Tibial nerve (tissue), 4 donors: ENCODE measurements at places on chromosomes 3 and 15.
A peak's percentile ranks its signal among the peaks of the same experiment; 100 is the strongest.

- DNase-seq = no peak
Measured at GRCh38 chr3:191555037-191555436, 94.1 kb downstream of the PYDC2 start.

GRCh38 chr15:90046289-90046688 lies 45.2 kb downstream of the ZNF710 start:
- no peak for DNase-seq

GRCh38 chr15:96339619-96340347 lies 9.3 kb downstream of the NR2F2 start:
- DNase-seq = no peak

GRCh38 chr3:143119974-143120715 lies 574 bp downstream of the CHST2 start:
- DNase-seq = no peak

GRCh38 chr3:11095932-11096265 lies 58.4 kb upstream of the HRH1 start:
- DNase-seq = no peak

GRCh38 chr15:39468331-39468730 lies 112.5 kb upstream of the THBS1 start:
- no peak for DNase-seq

- no peak for DNase-seq
Measured at GRCh38 chr15:58671186-58671585, 78.3 kb downstream of the ADAM10 start.

DNA sequence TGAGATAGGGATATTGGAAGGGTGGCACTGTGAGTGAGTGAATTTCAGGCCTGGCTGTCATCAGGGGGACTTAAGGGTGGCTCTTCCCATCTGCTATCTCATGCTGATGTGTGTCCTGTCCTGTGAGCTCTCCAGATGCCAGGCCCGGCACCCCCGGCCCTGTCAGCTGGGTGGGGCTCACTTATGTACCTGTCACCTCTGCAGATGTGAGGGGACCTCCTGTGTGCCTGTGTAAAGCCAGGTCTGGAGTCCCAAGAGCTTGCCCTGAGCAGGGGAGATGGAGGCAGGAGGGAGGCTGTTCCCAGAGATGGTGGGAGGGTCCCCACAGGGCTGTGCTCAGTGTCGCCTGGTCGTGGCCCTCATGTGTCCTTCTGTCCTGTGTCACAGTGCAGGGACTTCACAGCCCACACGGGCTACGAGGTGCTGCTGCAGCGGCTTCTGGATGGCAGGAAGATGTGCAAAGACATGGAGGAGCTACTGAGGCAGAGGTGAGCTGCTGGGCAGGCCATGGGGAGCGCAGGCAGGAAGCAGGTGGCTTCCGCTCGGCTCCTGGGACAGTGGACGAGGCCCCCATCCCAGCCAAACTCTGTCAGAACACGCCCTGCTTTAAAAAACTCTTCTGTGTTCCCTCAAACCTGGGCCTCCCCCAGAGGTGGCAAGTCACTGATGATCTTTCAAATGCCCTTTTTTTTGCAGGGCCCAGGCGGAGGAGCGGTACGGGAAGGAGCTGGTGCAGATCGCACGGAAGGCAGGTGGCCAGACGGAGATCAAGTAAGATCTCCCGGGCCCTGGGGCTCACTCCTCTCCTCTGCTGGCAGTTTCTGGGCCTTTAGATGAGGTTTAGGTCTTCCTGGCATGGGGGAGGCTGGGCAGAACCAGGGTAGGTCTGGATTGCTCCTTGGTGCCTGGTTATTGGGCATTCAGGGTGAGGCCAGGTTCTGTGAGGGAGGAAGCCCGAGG lies 23.1 kb downstream of the PSTPIP1 start:
- DNase-seq = no peak

- no peak for DNase-seq
Measured at GRCh38 chr3:152714507-152714906, 120.4 kb upstream of the P2RY1 start.

DNA sequence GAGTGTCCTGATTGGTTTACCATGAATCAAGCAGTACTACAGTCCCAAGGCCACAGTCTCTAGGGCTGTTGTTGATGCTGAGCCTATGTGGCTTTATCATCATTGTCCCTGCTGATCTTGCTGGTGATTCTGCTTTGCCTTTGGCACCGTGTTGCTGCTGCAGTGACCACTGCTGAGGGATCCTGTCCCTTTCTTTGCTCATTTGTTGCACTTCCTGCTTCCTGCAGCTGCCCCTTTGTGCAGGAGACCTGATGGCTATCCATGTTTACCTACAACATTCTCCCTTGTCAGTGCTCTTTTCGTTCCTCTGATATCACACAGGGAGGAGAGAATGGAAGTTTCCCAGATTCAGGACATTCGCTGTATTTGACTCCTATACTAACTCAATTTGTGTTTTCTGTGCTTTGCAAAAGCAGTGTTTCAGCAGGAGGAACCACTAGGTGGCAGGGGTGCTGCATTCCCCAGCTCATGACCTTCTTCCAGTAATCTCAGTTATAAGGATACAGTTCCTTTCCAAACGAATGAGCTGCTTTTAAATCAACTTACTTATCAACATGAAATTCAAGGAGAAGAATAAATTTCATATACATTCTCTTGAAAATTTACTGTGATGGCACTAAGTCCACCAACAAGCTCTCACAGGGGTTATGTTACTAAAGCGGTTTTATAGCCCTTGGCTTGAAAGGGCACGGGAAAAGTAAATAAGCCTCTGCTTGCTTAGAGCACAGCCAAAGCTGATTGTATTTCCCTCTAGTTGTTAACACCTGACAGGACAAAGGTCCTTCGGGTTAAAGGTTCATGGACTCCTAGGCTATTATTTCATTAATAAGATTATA lies 9.7 kb upstream of the THUMPD3 start:
- peak; percentile 34 for DNase-seq

DNA sequence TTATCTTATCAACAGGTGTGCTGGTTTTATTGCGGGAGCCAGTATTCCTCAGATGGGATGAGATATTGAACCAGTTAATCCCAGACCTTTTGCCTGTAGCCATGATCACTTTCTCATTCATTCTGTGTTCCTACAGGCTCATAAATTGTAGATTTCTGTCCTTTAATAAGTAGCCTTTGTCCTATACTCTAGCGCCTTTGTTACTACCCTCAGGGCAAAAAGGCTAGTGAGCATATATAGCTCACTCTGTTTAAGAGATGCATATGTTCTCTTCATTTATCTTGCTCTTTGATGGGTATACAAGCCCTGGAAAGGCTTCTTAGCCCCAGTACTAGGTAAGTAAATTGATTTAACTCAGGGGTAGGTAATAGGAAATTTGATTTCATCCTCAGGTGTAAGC lies 95.1 kb downstream of the OXSM start:
- DNase-seq = no peak

GRCh38 chr3:190076601-190077394 lies 43.9 kb downstream of the P3H2 start:
- no peak for DNase-seq

GRCh38 chr3:23219117-23219516 lies 16.0 kb downstream of the UBE2E2 start:
- DNase-seq = no peak

DNA sequence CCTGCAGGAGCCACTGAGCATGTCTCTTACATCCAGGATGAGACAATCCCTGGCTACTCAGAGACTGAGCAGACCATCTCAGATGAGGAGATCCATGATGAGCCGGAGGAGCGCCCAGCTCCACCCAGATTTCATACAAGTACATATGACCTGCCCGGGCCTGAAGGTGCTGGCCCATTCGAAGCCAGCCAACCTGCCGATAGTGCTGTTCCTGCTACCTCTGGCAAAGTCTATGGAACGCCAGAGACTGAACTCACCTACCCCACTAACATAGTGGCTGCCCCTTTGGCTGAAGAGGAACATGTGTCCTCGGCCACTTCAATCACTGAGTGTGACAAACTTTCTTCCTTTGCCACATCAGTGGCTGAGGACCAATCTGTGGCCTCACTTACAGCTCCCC lies 6.2 kb downstream of the MAP1A start:
- no peak for DNase-seq

DNA sequence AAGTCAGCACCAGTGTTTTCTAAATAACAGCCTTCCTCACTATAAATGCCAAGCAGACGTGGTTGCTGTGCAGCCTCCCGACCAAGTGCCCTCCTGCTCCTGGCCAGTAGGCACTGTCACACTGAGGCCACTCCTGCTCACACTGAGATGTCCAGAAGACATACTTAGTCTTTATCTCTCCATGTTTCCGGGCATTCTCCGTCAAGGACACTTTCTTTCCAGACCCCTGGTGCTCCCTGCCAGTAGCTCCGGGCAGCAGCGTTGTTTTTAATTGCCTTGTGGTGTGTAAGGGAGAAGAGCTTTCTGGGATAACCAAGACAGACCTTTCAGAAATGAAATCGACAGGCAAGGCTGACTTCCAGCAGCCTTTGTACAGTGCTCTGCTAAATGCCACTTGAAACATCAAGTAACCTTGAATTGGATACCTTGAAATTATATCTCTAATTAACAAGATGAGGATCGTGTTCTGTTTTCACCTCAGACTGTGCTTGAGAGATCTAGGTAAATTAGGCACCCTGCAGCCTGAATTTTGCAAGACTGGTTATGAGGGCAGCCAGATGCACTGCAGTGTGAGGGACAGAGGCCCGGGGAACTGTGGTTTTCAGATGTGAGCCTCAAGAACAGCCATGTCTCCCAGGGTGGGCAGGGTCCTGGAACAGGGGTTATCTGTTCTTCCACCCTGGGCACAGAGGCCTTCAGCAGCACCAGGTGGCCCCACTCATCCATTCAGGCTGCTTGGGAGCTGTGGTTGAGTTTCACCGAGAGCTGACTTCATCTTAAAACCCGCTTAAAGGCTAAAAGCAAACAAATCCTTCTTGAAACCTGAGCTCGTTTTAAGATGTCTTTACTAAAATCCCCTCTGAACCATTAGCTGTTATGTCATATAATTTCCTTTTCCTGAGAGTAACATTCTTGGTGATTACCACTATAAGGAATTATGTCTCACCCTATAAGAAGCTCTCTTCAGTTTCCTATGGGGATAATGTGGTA lies 105.5 kb upstream of the IL12A start:
- DNase-seq = no peak

- DNase-seq = no peak
Measured at GRCh38 chr3:14988988-14989394, 41.6 kb downstream of the NR2C2 start.

GRCh38 chr15:65930134-65930533 lies 60.8 kb downstream of the RAB11A start:
- no peak for DNase-seq
